ENCODE measurements at places on chromosomes 13 and 19.

DNA sequence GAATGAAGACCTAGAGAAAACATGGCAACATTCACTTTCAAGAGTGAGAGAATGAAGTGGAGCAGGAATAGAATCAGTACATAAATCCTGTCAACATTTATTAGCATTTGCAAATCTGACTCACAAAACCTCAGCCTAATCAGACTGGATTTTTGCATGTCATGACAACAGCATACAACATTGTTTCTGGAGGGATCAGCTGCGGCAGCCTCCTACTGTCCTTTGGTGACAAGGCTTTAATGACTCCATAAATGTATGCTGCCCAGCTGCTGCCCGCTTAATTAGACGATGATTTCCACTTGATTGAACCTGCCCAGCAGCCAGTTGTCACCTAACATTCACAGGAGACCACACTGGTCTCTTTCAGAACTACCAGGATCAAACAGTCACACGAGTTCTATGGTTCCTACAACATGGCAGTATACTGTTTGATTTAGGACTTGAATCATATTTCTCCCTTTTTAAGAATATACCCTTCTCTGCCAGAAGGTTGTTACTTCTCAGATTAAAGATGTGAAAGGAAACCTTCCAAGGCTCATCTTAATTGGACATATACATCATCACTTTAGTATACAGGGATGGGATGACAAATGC lies 9.3 kb downstream of the EBPL start:
- no peak for DNase-seq

- no peak for DNase-seq
Observed at GRCh38 chr19:1063030-1063908, 3.7 kb upstream of the ARHGAP45 start.

GRCh38 chr13:113118261-113119021 lies 4.2 kb upstream of the F10 start:
- no peak for DNase-seq

GRCh38 chr13:33251131-33251661 lies 34.4 kb downstream of the STARD13 start:
- no peak for DNase-seq

DNA sequence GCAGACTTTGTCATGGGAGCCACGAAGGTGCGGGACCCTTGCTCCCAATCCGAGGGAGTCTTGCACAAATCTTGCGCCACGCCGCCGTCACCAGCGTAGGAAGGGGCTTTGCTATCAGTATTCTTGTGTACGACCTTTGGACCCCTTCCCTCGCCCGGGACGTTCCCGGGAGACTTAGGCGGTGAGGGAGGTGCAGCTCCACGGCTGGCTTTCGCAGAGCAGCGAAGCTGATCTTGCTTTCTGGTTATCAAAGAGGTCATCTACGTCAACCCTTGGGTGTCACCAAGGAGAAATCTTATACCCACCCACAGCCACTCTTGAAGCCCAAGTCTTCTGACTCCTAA lies 583 bp downstream of the TECR start:
- no peak for DNase-seq

DNA sequence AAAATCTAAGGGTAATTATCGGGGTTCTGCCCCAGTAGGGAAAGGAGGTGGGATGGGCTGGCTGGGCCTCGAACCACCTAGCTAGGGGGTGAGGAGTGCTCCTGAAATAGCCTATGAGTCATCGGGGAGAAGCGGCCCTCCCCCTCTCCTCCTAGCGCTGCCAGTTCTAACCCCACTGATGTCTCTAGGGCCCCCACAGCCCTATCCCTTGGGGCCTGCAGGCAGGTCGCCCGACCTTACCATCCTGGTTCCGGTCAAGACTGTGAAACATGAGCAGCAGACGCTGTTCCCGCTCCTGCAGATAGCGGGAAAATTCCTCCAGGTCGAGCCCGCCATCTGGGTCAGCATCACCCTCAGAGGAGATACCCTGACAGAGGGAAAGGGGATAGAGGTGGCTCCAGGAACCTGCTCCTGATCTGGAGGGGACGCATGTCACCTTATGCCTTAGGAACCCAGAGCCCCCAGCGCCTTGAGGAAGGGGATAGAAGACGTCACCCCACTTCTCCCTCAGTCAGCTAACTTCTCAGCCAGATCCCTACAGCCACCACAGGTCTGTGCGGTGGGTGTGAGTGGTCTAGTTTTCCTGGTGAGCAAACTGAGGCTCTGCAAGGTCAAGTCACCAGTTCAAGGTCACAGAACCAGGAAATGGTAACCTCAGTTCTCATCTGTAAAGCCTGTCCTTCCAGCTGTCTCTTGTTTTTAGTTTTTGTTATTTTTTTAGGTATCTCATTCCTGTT lies 1.5 kb downstream of the SLC25A23 start:
- DNase-seq = no peak

- DNase-seq = no peak
Observed at GRCh38 chr19:18967358-18968146, 26.5 kb upstream of the HOMER3 start.

- no peak for DNase-seq
Observed at GRCh38 chr19:29836409-29836825, 24.6 kb downstream of the CCNE1 start.

- no peak for DNase-seq
Observed at GRCh38 chr13:73520566-73521289, 461.9 kb downstream of the KLF5 start.

- DNase-seq = no peak
Observed at GRCh38 chr19:54297759-54298305, 15.1 kb downstream of the LILRA5 start.

DNA sequence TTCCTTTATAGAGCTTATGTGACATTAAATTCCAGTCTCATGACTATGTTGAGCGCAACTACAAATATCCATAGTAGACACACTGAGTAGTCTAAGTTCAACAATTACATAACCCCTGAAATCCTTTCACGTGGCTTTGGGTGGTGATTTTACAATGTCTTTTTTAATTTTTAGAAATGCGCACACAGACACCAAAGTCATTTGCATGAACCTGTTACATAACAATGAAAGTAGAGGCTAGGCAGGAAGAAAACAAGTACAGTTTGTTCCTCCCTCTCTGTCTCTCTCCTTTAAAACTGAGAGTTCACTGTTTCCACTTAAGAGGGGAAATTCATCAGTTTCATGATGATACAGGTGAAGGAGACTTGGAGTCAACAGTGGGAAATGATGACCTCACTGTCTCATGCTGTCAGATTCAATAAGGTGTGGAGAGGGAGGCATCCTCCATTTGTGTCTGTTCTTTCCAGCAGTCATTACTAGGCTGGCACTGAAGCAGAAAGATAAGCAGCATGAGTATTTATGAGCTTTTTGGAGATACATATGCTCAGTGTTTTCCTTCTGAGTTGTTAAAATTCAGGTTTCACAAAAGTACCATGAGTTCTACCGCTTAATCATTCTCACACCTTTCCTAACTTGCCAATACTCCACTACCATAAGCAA lies 201.8 kb downstream of the LHFPL6 start:
- no peak for DNase-seq

DNA sequence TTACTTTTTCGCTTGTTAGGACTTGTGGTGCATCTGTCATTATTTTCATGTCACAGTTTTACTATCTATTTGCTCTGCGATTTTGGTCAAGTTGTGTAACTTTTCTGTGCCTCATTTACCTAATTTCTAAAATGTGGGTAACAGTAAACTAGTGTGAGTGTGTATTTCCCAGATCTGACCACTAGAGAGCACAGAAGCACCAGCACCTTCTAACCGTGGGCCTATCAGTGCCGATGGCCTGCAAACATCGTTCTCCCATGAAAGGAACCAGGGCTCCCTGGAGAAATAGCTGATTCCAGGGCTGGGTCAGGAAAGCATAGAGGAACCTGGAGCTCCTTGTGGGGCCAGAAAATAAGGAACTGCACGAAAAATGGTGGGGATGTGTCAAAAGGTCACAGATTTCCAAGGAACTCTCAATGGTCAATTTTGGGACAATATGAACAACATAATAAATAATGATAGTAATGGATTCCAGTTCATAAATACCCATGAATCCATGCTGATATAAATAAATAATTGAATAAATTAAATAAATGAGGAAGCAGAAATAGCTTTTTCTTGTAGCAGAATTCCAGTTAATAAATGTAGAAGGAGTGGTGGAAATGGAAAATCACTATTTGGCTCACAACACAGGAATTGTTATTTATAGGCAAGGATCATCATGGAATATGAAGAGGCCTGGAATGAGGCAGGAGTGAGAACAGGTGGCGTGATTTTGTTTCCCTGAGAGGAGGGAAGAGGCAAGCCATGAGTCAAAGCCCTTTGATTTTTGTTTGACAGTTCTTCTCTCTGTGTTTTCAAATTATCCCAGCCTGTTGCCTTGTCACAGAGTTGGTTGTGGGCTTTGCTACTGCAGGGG lies 31.1 kb downstream of the CEACAM8 start:
- no peak for DNase-seq

DNA sequence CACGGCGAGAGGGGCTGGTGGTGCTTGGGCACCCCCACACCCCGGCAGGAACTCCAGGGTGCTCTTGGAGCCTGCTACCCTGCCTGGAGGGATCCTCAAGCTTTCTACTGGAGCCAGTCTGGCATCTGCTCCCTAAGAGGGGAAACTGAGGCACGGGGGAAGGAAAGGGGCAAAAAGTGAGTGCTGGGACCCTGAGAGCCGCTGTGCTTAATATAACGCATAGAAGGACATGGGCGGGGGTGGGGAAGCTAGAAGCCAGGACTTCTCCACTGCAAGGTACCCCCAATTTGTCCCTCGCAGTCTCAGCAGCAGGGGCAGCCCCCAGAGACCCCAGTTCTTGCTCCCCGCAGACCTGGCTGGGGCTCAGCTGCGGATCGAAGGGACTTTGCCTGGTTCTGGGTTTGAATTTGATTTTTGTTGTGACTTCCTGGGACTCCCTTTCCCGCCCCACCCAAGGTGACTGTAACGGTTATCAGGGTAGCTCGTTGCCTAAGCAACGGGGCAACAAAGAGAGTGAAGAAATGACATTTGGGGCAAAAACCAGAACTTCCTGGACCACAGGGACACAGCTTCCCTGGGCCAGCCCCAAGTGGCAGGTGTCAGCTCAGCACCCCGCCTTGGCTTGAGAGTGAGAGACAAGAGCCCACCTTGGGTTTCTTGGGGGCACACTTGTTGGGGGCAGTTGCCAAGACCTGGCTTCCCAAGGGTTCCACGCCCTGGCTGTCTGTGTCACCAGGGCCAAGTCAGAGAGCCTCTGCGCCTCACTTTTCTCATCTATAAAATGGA lies 638 bp downstream of the ADGRE5 start:
- no peak for DNase-seq
